Stimulated activated CD4-positive, alpha-beta T cell treated with anti-CD3 and anti-CD28 coated beads, Interleukin-1b, Interleukin-23, amount 100 ng/mL, for 24 hours (primary cell): ENCODE measurements at places on chromosomes 6 and 20.

- DNase-seq = no peak
Measured at GRCh38 chr20:34249291-34249690, 8.1 kb downstream of the ASIP start.

GRCh38 chr6:18121580-18122127 lies 823 bp downstream of the NHLRC1 start:
- DNase-seq = no peak

DNA sequence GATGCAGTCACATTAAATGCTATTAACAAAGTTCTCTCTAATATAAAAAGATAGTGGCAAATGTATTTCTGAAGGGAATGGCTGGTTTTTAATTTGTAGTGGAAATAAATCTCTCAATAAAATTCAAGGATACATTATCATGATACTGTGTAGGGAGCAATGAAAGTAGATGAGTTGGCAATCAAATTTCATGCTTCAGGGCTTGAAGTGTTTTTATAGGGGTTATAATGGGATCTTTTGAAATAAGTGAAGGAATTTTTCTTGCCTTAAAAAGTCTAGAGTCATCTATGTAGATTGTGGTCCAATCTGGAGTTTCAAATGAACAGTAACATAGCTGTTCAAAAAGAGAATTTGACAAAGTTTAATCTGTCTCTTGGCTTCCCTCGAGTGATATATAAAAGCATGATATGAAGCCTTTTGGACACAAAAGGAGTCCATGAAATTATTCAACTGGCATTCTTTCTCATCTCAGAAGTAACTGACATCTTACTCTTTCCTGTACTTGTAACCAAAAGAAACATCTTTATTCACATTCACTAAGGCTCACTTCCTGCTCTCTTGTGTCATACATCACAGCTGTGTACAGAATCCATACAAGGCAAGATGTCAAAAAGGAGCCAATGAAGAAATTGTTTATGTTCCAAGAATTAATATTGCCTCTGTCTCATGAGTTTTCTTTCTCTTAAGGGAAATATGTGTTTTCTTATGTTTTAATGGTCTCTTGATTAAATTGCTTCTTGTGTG lies 591.0 kb upstream of the GJE1 start:
- DNase-seq = no peak

GRCh38 chr6:44353336-44353735 lies 10.9 kb downstream of the SPATS1 start:
- no peak for DNase-seq

DNA sequence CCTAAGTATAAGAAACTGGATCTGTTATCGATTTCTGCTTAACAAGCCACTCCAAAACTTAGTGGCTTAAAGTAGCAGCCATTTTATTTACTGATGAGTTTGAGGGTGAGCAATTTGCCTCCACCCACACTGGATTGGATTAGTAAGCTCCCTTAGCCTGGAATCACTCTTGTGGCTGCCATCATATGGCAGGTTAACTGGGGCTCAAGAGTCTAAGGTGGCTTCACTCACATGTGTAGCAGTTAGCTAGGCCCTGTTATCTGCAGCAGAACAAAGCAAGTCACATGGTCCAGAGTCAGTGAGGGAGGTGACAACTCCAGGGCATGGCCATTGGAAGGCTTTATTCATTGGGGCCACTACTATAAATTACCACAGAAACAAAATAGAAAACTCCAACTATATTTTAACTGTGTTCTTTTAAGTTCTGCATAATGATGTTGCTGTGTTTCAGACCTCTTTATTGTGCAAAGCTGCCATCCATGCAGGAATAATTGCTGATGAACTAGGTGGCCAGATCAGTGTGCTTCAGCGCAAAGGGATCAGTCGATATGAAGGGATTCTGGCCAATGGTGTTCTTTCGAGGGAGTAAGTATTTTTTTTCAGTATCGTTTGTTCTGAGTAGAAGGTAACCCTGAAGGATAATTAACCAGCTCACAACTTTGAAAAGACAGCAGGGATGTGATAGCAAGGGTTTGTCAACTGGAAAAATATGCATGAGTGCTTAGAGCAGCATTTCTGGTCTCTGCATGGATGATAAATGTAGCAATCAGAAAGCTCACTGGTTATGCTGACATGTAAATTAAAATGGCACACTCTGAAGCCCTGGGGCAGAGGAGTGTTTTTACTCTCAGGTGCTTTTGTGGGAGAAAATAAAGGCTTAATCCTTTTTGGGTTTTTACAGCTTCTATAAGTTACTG lies 49.6 kb downstream of the DCBLD1 start:
- no peak for DNase-seq

- DNase-seq = peak; percentile 42
Measured at GRCh38 chr20:44909872-44910689, at the start of gene PABPC1L. TSS of gene PABPC1L (plus strand) at chr20:44910060. CDS start at chr20:44910144, 84 bp downstream.

DNA sequence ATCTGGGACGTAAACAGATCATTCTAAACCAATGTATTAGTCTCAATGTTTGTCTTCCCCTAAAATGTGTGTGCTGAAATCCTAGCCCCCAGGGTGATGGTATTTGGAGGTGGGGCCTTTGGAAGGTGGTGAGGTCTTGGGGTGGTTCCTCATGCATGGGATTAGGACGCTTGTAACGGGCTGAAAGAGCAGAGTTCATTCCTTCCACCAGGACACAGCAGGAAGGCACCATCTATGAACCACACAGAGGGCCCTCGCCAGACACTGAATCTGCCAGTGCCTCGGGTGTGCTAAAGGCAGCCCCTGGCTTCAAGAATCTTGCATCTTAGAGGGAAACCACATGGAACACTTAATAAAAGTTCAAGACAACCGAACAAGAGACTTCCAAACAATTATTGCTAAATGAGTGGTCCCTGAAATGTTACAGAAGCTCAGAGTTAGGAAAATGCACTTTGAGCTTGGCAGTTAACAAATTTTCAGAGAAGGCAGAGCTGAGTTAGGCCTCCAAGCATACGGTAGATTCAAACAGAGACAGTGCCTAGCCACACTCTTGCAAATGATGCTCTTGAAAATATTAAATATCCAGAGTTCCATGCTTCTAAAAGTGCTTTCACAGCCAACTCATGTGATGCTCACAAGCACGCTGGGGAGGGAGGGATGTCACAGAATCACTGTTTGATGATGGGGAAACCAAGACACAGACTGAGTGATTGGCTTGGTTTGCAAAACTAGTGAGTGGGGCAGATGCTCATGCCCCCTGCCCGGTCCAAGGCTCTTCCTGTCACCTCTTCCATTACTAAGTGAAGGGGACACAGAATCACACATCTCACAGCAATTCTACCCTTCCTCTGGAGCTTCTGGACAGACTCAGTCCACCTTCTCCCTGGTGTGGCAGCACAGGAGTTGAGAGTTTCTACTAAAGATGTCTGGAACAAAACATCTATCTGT lies 27.4 kb downstream of the TBC1D7 start:
- no peak for DNase-seq

DNA sequence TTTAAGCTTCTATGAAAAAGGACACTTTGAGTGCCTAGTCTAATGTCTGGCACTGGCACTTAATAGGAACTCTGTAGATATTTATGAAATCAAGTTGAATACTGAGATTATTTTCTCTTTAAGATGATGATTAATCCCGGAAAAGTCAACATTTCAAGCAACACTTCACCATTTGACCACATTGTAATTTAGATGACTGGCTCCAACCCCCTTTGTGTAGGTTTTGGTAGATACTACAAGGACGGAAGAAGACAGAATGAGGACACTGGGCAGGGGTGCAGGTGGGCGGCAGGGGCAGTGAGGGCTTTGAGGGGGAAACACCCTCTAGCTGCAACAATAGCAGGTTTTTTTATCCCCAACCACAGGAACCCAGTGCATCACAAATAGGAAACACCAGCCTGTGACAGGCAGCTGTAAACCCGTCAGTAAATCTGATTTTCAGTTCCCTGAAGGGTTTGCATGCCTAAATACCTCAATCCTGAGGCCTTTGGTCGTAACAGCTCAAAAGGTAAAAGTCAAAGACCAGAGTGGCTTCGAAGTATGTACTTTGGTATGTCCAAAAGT lies 4.6 kb downstream of the DTNBP1 start:
- no peak for DNase-seq

DNA sequence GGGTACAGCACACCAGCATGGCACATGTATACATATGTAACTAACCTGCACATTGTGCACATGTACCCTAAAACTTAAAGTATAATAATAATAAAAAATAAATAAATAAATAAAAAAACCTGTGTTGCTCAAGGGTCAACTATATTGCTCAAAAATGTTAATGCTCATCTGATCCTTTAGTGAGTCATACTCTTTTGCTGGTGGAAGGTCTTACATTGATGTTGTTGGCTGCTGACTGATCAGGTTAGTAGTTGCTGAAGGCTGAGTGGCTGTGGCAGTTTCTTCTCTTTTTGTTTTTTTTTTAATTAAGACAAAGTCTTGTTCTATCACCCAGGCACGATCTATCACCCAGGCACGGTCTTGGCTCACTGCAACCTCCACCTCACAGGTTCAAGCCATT lies 29.6 kb upstream of the SMIM26 start:
- DNase-seq = no peak

GRCh38 chr20:19528286-19529030 lies 229.6 kb upstream of the RIN2 start:
- DNase-seq = no peak

GRCh38 chr20:24465730-24466129 lies 3.7 kb upstream of the SYNDIG1 start:
- DNase-seq = no peak

- DNase-seq = no peak
Measured at GRCh38 chr6:18400831-18401446, 13.8 kb downstream of the RNF144B start.

DNA sequence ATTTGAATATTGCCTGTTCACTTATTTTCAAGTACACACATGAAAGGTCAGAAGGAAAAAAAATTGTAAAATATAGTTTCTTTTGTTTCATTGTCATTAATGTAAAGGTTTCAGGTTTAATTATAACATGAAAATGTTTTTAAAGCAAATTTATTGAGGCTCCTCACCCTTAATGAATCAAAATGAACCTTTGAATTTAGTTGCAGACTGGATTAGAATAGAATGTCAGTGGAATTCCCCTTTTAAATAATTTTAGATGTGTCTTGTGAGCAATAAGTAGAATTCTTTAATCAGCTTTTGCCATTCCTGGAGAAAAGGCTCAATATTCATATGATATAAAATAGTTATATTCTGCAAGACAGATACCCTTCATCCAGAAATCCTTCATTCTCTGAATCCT lies 70.7 kb upstream of the SMIM8 start:
- DNase-seq = no peak

DNA sequence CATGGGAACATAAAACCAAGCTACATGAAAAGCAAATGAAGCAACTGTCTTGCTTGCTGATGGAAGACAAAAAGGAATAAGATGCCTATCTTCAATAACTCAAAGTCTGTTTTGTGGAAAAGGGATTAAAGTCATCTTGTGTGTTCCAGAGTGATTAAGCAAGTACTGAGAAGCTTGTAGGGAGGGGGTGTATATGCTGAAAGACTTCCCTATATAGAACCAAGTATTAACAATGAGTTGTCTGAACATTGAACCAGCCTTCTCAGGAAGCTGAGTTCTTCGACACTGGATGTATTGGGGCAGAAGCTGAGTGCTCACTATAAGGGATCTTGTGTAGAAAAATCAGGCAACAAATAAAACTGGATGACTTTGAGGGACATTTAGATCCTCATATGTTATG lies 451.8 kb downstream of the CD83 start:
- no peak for DNase-seq

GRCh38 chr20:49340161-49340966 lies 62.5 kb upstream of the ZNFX1 start:
- DNase-seq = no peak

GRCh38 chr6:128508588-128509296 lies 11.7 kb downstream of the PTPRK start:
- no peak for DNase-seq

DNA sequence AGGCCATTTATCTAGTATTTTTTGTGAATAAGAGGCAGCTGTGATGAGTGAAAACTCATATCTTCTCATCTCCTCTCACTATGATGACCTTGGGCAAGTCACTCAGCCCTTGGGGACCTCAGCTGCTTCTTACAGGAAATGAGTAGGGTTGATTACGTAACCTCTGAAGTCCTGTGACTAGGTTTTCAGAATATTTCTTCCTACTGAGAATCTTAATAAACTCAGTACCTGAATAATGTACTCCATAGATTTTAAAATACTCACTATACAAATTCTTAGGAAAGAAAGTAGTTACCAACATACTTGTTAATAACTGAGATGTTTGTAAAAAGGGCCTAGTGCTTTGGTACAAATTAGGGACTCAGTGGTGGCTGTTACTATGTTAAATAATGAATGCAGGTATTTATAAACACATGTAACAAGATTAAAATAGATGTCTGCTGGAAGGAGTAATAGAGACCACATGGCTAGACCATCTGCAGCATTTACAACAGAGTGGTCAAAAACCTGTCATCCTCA lies 60.9 kb downstream of the RPRD1B start:
- no peak for DNase-seq
